ENCODE measurements at places on chromosomes 2 and 18. TPM values are rescaled to one million over a fixed set of nuclear protein-coding genes. Genes with fewer than 3 reads are reported as not detected.

- no peak for DNase-seq
These were observed 30.6 kb upstream of the SLC35G4 start for GRCh38 chr18:11578799-11579198.

GRCh38 chr18:63016270-63016669 is 300.9 kb downstream of the PHLPP1 start:
- peak; percentile 53 for DNase-seq

DNA sequence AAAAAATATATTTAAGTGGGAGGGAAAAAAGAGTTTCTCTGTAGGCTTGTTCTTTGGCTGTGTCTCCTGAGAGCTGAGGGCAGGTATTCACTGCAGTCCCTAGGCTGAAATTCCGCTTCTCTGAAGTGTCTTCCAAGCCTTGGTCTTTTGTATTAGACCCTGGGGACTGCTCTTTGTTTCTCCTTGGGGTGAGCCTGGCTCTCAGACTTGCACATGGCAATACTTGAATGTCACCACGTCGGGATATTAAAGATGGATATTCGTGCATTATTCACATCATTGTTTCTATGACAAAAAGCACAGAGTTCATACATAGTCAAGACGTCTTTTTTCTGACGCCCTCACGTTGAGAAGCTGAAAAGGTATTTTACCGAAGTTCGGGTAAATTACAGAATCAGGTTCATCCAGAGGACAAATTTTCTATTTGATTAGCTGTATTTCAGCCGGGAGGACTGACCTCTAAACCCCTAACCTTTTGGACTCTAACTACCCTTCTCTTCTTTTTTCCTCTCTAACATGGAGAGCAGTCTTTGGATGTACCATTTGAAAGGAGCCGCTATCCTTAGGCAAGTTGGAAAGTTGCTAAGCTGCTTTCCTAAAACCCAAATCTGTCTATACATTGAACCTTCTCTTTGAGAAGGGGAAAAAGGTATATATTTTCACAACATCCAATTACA is 2.4 kb upstream of the HOXD3 start:
- DNase-seq = no peak

DNA sequence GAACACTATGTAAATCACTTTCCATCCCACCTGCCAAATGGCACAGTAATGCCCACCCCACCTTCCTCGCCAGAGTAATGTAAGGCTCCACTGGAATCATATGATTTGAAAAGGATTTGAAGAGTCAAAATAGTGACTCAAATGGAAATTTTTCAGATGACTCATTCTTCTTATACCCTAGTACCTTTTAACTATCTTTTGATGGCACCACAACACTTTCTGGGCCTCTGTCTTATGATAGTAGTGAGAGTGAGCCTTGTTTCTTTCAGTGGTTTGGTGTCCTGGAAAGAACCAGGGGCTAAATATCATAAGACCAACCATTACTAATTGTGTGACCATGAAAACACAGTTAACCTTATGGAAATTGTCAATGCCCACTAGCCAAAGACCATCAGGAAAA is 235.4 kb upstream of the SLC14A2 start:
- no peak for DNase-seq

- no peak for DNase-seq
These were observed 54.6 kb downstream of the ZFP36L2 start for GRCh38 chr2:43171789-43172188.

DNA sequence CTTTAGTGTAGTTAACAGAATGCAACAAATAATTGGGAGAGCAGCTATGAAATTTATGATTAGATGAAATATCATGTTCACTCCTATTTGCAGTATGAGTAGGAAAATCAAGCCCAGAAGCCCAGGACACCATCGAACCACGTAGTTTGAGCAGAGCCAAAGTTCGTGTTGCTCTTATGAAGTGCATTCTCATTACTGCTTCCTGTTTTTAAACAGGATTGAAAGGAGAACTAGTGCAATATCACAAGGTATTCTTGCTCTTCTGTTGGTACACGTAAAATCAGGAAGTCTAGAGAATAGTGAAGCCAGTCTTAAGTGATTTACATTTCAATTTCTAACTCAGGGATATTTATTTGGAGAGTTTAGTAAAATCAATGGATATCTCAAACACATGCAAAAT is 21.1 kb downstream of the ARHGAP15 start:
- DNase-seq = no peak

DNA sequence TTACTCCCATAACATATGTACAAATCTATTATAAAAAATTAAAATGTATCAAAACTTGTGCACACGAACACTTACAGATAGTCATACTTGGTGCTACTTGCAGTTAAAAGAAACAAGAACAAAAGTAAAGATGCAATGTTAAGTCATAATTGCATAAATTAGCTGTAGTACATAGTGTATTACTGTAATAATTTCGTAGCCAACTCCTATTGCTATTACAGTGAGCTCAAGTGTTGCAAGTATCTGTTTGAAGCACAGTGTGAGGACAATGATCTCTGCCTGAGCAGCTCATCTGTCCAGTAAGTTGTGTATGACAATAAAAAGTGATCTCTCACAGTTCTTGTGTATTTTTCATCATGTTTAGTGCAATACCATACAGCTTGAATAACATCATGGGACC is 7.5 kb upstream of the SERPINB13 start:
- DNase-seq = no peak

DNA sequence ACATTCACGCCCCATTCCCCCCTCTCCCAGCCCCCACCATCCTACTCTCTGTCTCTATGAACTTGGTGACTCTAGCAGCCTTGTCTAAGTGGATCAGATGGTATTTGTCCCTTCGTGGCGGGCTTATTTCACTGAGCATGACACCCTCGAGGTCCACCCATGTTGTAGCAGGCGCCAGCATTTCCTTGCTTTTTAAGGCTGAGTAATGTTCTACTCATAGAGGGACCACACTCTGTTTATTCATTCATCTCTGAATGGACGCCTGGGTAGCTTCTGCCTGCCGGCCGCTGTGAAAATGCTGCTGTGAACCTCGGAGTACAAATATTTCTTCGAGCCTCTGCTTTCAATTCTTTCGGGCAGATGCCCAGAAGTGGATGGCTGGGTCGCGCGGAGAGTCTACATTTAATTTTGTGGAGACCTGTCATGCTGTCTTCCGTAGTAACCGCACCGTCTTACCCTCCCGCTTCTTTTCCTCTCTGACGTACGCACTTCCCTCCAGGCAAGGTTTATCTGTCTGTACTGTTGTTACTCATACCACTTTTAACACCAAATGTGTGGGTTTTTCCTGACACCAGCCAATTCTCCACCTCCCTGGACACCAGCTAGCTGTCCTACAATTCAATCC is 5.6 kb downstream of the CROCC2 start:
- no peak for DNase-seq

- DNase-seq = no peak
These were observed 29.2 kb downstream of the SH3RF3 start for GRCh38 chr2:109158237-109158636.

DNA sequence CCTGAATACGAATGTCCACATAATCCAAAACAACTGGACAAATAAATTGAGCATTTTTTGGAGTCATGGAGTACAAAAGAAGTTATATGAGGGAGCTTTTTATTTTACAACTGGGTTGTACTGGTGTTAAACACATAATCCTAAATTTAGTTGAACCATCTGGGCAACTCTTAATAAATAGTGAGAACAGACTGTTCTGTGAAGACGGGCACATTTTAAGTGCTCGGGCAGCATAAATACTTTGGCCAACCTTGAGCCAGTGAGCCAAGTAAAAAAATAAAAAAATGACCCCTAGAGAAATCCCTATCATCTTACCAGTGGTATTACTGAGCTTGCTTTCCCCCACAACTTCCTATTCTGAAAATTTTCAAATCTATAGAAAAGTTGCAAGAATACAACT is 50.9 kb upstream of the PSME4 start:
- DNase-seq = no peak

DNA sequence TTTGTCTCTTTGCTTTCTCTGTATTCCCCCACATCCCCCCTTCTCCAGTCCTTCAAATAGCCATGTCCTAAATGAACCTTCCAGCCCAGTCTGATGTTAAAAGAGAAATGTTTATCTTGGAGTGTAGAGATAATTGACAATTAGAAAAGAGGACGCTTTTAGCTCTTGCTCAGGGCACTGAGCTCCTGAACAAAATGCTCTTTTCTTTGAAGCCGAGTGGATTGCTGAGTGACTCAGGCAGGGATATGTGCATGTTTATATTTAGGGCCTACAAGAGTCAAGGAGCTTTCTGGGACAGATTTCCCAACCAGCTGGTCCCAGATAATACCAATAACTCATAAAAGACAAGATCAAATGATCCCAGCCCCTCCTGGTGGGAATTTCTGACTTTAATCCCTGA is 88.0 kb upstream of the SETBP1 start:
- DNase-seq = no peak

- DNase-seq = no peak
These were observed 221.1 kb upstream of the TPO start for GRCh38 chr2:1192121-1192520.

DNA sequence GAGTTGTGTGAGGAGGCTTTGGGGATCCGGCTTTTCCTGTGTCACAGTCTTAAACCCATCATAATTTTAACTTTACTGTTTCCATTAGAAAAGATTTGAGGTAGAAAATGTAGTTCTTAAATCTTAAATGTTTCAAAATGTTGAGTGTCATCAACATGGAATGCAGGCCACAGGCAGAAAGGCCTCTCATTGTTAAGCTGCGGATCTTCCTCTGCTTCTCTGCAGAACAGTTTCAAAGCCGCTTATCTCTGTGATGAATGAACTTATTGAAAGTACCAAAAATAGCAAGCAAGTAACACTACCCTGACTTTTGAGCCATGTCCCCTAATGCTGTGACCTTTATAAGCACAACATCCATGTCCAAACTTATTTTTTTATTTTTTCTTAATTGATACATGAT is 1645.8 kb downstream of the DPP10 start:
- no peak for DNase-seq

- DNase-seq = no peak
These were observed 14.1 kb upstream of the STK25 start for GRCh38 chr2:241522477-241522876.

DNA sequence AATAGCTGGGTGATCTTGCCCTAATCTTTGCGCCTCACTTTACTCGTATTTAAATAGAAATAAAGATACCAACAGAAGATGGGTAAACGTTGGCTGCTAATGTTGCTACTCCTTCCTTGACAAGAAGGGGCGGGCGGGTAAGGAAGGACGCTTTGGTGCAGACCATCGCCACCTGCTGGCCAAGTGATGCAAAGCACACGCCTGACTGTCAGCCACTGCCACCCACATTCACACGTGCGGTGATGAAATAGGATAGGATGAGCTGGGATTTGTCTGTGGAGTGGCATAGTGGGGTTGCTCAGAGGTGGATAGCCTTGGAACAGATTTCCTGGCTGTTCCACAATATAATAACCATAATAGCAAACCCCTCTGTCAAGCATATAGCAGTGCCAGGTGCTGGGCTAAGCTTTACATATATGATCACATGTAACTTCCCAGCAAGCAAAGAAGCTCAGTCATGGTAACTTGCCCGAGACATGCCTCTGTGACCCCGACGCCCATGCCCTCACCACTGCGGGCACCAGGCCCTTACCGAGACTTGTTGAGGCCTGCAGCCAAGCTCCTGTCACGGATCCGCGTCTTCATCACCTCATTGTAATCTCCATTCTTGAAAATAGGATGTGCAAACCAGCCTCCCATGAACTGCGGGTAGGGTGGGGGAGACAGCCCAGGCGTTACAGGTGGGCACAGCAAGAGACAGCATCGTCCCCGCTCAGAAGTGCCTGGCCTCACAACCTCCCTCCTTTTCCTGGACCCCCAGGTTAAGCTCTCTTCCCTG is 39.3 kb downstream of the LCT start:
- peak; percentile 58 for DNase-seq

GRCh38 chr18:43934322-43934721 is 657.0 kb upstream of the SYT4 start:
- no peak for DNase-seq

DNA sequence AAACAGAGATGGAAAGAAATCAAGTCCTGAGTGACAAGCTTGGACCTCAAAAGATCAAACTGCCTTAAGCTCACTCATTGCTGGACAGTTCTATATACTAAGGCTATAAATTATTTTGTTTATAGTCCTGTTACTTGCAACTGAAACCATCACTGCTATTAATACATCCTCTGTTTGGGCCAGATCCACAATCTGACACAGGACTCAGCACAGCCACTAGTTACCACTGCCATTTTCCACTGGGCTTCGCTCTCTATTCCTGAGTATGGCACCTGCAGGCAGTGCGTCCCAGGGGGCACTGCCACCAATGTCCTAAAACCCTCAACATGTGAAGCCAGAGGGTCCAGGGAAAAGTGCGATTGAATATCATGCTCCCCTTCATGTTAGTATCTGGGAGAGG is 52.3 kb downstream of the CYP26B1 start:
- DNase-seq = no peak

DNA sequence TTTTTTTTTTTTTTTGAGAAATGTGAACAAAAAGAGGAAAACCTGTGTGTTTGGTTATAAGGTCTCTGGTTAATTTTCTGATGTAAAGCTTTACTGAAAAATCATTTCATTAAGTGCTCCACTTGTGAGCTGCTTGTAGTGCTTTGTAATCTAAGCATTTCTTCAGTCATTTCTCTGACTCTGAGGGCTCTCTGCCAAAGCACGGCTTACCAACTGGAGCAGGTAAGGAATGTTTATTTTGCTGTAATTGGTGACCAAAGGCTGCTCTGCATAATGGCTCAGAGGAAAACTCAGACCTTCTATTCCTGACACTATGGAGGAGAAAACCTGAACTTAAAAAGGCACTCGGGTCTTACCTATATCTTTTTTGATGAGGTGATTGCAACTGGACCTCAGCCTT is 848.8 kb downstream of the MBD2 start:
- no peak for DNase-seq

GRCh38 chr2:8520791-8521344 is 161.0 kb upstream of the ID2 start:
- DNase-seq = no peak

DNA sequence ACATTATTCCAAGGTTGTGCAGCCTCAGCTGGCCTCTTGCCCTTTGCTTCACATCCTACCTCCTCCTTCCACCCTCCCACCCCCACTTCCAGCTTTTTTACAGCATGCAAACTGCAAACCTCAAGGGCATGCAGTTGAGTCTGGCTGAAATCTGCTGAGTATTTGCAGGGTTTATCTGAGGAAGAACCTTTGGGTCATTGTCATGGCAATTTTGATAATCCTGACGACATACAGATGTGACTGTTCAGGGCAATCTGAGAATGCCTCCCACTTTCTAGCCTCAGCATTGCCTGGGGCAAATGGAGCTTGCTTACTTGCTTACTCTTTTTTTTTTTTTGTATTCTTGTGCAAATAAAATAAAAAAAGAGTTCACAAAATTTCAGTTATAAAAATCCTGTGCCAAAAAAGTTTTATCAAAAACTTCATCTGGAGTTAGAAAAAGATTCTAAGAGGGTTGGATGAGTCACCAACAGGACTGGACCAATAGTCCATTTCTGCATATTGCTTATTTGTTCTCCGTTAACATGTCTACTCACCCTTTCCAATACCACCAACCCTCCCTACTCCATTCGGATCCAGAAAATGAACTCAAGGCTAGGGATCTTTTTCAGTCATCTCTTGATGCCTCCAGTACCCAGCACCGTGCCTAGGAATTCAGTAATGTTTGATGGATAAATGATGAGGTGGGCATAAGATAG is 23.6 kb upstream of the LHCGR start:
- DNase-seq = no peak

GRCh38 chr18:10912790-10913545 is 236.4 kb downstream of the PIEZO2 start:
- no peak for DNase-seq

Gene SPIRE1
- 134 TPM for total RNA-seq

Gene ANKRD53
- total RNA-seq = 1.7 TPM

Gene SIGLEC15
- not detected for total RNA-seq

Gene MOGAT1
- total RNA-seq = 0.49 TPM

Gene TFCP2L1
- total RNA-seq = 0.37 TPM

Gene BMP10
- total RNA-seq = not detected

Gene RND3
- 10.5 TPM for total RNA-seq

Gene TMEM247
- not detected for total RNA-seq

Data from dorsolateral prefrontal cortex (tissue), 122 donors.